ENCODE measurements at places on chromosomes 7 and 10.

- DNase-seq: no peak
These were observed 1481.3 kb downstream of the GATA3 start for GRCh38 chr10:9535744-9536143.

DNA sequence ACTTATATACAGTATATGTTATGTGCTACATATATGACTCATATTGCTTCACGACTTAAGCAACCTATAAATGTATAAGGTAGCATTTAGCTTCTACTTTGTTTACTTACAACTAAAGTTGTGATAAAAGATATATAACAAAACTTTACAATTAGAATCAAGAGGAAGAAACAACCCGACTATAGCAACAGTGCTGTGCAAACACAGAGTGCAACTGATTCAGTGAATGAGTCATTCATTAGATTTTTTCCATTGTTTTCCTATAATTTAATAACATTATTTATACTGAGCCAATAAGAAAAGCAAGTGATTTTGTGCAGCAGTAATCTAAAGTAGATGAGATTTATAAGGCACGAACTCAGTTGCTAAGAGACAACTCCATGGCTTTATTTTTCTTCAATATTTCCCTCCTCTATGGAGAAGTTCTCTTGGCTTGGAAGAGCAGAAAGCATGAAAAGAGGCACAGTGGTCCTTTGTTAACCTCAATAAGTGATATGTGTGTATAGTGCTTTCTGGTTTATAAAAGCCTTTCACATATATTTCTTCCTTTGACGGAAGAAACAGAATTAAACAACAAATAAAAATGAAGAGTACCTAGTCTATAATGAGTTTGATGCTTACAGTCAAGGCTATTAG lies 19.8 kb downstream of the CEP41 start:
- DNase-seq: no peak

- DNase-seq: no peak
These were observed 574.1 kb downstream of the GALNT17 start for GRCh38 chr7:71705901-71706596.

- DNase-seq: no peak
These were observed 37.6 kb downstream of the PRF1 start for GRCh38 chr10:70564901-70565351.

DNA sequence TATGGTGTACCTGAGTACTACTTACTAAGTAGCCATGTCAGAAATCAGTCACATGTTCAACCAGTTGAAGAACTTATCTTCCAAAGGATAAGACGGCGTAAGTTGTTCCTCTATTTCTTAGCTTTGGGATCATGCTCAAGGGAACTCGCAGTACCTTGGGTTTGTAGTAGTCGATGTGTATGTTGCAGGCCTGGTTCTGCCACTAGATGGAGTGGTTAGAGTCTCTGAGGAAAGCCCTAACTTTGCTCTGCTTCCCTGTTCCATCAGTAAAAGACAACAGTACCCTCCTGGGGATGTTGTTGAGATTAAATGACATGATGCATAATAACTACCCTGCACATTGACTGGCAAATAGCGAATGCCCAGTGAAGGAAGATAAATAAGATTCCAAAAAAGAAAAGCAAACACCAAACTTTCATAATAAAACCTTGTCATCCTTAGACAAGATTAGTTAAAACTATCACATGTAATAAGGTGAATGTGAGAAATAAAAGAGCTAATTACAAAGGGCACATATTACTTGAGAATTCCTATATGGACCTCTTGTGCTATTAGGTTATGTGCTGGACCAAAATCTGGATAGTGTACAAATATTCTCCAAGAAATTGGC lies 165.9 kb downstream of the ABCA13 start:
- DNase-seq: no peak

DNA sequence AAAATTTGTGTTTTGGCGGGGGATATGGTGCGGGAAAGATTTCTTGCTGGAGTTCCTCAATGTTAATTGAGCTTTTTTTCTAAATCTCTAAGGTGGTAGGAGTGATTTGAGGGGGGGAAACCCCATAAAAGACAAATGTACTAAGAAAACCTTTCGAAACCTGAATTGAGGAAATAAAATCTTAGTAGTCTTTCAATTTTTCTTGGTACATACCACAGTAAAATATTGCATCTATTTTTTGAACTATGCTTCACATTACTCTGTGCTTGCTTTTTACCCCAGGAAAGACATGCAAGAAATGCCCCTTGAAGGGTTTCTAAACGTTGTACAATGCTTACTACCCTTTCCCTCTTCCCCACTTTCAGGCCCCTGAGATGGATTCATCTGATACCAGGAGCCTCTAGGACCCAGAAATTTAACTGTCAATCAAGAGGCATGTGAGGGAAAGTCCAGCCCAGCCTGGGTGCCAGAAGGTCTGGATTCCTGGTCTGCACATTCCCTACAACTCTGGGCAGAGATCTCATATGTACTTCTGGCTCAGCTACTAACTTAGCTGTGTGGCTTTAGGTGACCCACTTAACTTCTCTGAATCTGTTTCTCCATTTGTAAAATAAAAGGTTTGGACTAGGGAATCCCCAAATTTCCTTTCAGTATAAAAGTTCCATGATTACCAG lies 5.8 kb upstream of the PDCD4 start:
- no peak for DNase-seq

DNA sequence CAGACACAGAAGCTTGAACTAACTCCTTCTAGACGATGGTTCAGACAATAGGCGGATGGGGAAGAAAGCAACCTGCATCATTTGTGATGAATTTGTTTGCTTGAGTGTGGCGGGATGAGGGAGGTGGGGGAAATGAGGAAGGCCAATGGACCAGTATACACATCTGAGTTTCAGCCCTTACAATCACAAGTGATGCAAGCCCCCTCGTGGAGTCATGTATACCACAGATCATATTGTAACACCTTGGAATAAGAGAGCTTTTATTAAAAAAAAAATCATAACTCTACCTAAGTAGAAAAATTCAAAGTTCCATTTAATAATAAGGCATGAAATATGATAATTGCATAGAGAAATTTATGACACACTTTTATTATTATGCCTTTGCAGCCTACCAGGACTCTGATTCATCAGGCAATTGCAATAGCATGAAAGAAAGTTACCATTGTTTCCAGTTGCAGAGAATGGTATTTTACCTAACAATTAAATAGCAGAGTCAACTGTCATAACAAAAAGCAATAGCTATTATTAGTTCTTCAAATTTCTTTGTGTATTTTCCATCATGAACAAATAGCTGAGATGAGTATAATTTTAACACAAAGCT lies 230.2 kb upstream of the AKR1E2 start:
- no peak for DNase-seq

GRCh38 chr10:89534826-89535166 lies 598 bp downstream of the SLC16A12 start:
- no peak for DNase-seq

DNA sequence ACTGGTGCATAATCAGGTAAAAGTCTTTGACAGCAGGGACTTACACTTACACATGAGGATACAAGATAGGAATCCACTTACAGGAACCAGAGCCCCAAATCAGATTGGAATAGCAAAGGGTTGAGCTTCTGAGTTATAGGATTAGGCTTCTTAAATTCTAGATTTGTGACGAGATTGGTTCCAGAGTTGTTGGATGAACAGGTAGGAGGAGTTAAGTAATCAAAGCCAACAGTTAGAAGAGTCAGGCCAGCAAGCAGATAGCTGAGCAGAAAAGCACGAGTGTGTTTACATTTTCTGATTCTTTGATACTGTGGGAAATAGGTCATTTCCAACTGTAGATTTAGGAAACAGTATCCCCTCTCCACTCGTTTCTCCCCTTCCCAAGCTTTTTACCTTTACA lies 167.0 kb downstream of the MDFIC start:
- DNase-seq: no peak

GRCh38 chr10:106911096-106911495 lies 253.4 kb downstream of the SORCS1 start:
- DNase-seq: no peak

GRCh38 chr10:70970830-70971229 lies 82.5 kb upstream of the PCBD1 start:
- DNase-seq: no peak

- DNase-seq: peak; percentile 21
These were observed 996 bp downstream of the ADAM12 start for GRCh38 chr10:126387041-126387921.

- no peak for DNase-seq
These were observed 190.7 kb upstream of the CHRM2 start for GRCh38 chr7:136677471-136678365.

- no peak for DNase-seq
These were observed 7.0 kb downstream of the ALOX5 start for GRCh38 chr10:45380903-45381620.

- DNase-seq: no peak
These were observed 527.7 kb downstream of the GALNT17 start for GRCh38 chr7:71659622-71660021.

GRCh38 chr7:149887311-149887710 lies 13.5 kb downstream of the ATP6V0E2 start:
- no peak for DNase-seq

DNA sequence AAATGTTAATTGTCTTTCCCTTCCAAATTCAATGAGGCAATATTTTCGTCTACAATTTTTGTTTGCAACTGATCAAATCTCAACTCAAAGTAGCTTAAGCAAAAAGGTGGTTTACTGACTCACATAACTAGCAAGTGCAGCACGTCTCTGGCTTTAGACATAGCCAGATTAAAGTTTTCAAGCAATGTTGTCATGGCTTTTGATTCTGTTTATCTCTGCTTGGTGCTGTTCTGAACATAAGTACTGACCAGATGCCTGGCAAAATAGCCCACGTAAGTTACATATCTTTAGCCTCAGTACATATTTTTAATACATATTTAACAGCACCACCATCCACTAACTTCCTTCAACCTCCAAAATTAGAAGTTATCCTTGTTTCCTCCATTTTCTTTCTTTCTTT lies 877.9 kb downstream of the KCNMA1 start:
- no peak for DNase-seq

DNA sequence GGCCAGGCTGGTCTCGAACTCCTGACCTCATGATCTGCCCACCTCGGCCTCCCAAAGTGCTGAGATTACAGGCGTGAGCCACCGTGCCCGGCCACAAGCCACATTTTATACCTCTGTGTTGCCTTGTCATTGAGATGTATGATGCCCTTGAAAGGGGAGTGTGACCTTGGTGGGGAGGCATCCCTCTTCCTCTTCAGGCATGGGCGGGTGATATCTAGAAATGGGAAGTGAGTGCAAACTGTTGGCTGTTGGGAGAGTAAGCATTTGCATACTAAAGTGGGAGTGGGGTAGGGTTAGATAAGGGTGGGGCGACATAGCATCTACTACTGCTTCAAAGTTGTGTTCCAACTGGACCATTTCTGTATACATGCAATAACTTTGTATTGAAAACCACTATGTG lies 20.1 kb downstream of the RP9 start:
- no peak for DNase-seq

DNA sequence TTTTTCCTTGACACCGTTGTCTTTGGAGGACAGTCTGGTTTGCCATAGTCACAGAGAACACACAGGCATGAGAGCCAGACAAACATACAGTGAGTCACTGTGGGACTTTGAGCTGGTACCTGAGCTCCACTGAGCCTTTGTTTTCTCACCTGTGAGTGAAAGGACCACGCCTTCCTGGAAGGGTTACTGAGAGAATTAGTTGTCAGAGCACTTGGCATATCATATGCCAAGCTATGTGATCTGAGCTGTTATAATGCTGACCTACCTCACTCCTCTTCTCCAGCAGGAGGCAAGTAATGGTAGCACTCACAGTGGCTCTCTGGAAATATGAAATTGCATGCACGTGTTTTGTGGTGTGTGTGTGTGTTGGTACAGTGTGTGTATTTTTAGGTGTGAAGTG lies 59.7 kb downstream of the CXCL12 start:
- DNase-seq: no peak

- no peak for DNase-seq
These were observed 22.2 kb downstream of the PARD3 start for GRCh38 chr10:34792881-34793280.

- no peak for DNase-seq
These were observed 9.9 kb downstream of the CCNY start for GRCh38 chr10:35346248-35346647.

DNA sequence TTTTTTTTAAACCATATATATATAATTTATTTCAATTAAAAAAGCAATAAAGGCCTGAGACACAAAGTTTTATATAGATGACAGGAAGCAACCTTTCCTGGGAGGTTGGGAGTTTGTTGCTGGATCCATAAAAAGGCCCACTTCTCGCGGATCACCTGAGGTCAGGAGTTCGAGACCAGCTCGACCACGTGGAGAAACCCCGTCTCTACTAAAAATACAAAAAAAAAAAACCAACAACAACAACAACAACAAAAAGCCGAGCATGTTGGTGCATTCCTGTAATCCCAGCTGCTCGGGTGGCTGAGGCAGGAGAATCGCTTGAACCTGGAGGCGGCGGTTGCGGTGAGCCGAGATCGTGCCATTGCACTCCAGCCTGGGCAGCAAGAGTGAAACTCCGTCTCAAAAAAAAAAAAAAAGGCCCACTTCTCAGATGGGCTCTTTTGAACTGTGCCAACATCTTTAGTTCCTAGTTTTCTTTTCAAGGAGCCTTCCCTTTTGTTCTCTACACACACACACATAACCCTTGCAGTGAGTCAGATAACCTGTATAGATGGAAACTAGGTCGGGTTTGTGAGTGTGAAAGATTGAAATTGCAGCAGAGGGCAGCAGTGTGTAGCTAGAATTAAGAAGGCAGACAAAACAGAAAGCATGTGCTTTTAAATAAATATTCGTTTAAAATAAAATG lies 1.2 kb upstream of the SMNDC1 start:
- peak; percentile 12 for DNase-seq

DNA sequence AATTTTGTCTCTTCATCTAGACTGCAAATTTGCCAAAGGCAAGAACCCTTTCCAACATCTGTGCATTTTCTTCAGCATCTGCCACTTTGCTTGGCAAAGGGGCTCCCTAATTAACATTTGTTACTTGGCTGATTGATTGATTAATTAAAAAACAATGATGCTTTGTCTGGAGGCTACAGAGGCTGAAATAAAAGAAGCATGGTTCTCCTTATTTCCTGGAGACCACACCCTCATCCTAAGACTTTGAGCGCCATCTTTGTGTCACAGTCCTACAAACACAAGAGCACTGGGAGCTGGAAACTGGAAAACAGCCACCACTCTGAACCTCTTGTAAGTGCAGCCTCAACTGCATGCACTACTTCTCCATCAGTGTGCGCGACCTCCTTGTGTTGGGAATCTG lies 189.2 kb downstream of the C7orf25 start:
- no peak for DNase-seq

GRCh38 chr7:50656141-50656895 lies 91.1 kb upstream of the DDC start:
- no peak for DNase-seq

DNA sequence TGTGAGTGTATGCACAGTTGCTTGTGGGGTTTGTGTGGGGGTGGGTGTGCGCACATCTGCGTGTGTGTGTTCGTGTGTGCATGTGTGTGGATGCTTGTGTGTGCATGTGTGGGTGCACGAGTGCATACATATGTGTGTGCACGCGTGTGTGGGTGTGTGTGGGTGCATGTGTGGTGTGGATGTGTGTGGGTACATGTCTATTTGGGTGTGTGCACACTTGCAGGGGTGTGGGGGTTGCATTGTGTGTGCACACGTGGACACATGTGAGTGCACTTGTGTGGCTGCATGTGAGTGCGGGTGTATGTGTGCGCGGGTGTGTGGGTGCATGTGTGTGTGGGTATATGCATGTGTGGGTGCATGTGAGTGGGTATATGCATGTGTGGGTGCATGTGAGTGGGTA lies 73.7 kb downstream of the NKX6-2 start:
- DNase-seq: no peak

GRCh38 chr10:4395731-4396130 lies 430.3 kb upstream of the AKR1E2 start:
- no peak for DNase-seq
